ENCODE measurements at places on chromosomes 11 and 22. TPM values are rescaled to one million over a fixed set of nuclear protein-coding genes. Genes with fewer than 3 reads are reported as not detected.

The TREH gene
- not detected for total RNA-seq

The YPEL4 gene
- total RNA-seq, result 0.13 TPM

The RIMBP3C gene
- 0.34 TPM for total RNA-seq

The C11orf97 gene
- not detected for total RNA-seq

GRCh38 chr11:81259471-81259870 lies 1474.2 kb downstream of the FAM181B start:
- no peak overlapping the region for H3K27ac ChIP-seq
- no peaks in the 10 kb centered on the region for H3K4me1 ChIP-seq
- H3K36me3 ChIP-seq, result no peaks in the 10 kb centered on the region
- no peak for DNase-seq

DNA sequence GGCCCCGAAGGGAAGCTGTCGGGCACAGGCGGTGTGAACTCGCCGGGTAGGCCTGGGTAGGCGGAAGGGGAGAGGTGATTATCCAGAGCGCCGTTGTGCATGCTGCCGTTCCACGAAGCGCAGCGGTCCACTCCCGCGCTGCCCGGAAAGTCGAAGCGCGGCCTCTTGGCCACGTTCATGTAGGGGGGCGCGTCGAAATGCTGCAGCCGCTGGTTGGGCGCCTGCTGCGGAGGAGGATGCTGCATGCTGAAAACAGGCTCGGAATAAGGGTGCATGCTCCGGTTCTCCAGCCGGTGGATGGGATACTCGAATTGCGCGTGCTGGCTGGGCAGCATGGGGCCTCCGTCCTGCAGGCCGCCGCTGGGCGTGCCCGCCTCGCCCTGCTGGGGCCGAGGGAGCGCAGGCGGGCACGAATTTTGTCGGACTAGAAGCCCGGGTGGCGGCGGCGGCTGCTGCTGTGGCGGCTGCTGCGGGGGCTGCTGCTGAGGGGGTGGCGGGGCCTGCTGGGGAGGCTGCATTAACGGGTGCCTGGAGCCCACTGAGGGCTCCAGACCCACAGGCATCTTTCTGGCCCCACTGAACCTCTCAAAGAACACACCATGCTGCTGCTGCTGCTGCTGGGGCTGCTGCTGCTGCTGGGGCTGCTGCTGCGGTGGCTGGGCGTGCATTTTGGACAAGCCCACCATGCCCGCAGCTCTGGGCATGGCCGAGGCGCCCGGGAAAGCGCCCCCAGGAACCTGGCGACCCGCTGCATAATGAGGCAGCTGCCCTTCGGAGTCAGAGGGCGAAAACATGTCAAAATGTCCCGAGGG lies 2.3 kb downstream of the MN1 start:
- no peak overlapping the region for H3K4me3 ChIP-seq
- H3K36me3 ChIP-seq, result no peaks in the 10 kb centered on the region
- peaks cover 8% of the 10 kb centered on the region for H3K4me1 ChIP-seq
- no peak for DNase-seq
- H3K27me3 ChIP-seq, result peaks cover 20% of the 10 kb centered on the region
- no peak overlapping the region for H3K27ac ChIP-seq

- no peak overlapping the region for H3K4me3 ChIP-seq
- peaks cover 17% of the 10 kb centered on the region for H3K36me3 ChIP-seq
- no peak overlapping the region for H3K27ac ChIP-seq
- H3K4me1 ChIP-seq, result no peaks in the 10 kb centered on the region
Observed at GRCh38 chr11:17145972-17146371, 61.8 kb downstream of the PIK3C2A start.

- no peaks in the 10 kb centered on the region for H3K27me3 ChIP-seq
- H3K4me3 ChIP-seq, result no peak overlapping the region
- no peak for DNase-seq
- H3K4me1 ChIP-seq, result peaks cover 8% of the 10 kb centered on the region
Observed at GRCh38 chr11:86499723-86500129, 125.0 kb downstream of the CCDC81 start.

DNA sequence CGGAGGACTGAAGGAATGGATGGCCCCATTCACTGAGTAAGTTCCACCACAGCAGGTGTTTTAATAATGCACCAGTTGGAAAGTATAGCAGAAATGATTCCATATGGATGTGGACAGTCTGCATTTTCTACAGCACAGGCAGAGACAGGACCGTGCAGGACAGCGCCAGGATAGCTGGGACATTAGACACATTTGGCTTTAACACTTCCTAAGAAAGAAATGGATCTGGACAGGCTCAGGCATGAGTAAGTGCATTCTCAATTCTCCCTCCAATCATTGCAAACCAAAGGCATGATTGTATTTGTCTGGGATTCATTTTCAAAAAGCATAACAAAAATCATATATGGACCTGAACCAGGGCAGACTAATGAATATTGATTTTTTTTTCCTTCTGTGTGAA lies 233.0 kb upstream of the POU2AF2 start:
- no peaks in the 10 kb centered on the region for H3K4me1 ChIP-seq
- H3K27ac ChIP-seq, result no peak overlapping the region
- peaks cover 8% of the 10 kb centered on the region for H3K27me3 ChIP-seq
- H3K4me3 ChIP-seq, result no peak overlapping the region
- H3K36me3 ChIP-seq, result no peaks in the 10 kb centered on the region
- DNase-seq, result no peak

- H3K4me1 ChIP-seq, result no peaks in the 10 kb centered on the region
- no peaks in the 10 kb centered on the region for H3K36me3 ChIP-seq
- DNase-seq, result no peak
- H3K27me3 ChIP-seq, result no peaks in the 10 kb centered on the region
- H3K27ac ChIP-seq, result no peak overlapping the region
Observed at GRCh38 chr22:47269516-47270088, 507.2 kb downstream of the TBC1D22A start.
